H9 (cell line): ENCODE measurements at places on chromosomes 1 and 21.

DNA sequence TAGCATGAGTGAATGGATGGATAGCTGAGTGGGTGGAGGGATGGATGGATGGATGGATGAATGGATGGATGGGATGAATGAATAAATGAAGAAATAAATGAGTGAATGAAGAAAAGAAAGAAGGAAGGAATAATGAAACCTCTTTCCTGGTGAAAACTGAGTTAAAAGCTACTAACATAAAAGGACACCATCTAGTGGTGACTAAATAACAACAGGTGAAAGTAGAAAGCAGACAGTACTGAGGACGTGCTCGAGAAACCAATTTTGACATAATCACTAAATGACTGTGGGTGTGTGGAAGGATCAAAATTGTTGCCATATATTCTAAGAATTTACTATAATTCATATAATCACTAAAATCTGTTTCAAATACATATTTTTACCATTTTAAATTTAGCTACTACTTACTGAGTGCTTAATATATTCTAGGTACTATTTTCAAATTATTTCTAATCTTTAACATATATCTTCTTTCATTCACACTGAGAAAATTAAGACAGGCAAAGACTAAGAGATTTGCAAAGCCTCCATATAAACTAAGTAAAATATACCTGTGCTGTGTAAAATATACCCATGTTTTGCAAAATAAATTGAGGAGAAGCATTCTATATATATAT lies 522.9 kb downstream of the LRRIQ3 start:
- DNase-seq = no peak

- DNase-seq = no peak
Observed at GRCh38 chr21:39441502-39442475, 3.8 kb downstream of the LCA5L start.

- DNase-seq = no peak
Observed at GRCh38 chr21:27771938-27772483, 805.1 kb upstream of the ADAMTS5 start.

- DNase-seq = peak; percentile 75
Observed at GRCh38 chr1:217333939-217334338, 297.0 kb downstream of the GPATCH2 start.

DNA sequence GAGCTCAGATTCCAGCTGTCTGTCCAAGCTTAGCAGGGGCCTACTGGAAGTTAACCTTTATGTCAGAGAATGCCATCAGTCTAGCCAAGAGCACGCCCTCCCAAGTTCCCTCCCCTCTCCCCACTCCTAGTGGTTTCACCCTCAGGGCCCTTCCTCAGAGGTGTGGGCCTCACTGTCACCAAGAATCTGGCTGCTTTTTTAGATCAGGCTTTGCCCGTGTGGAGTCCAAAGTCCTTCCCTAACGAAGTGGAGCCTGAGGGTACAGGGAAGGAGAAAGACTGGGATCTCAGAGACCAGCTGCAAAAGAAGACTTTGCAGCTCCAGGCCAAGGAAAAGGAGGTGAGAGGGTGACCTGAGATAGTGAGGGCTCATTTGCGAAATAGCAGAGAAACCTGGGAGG lies 4.1 kb downstream of the C1orf74 start:
- no peak for DNase-seq

DNA sequence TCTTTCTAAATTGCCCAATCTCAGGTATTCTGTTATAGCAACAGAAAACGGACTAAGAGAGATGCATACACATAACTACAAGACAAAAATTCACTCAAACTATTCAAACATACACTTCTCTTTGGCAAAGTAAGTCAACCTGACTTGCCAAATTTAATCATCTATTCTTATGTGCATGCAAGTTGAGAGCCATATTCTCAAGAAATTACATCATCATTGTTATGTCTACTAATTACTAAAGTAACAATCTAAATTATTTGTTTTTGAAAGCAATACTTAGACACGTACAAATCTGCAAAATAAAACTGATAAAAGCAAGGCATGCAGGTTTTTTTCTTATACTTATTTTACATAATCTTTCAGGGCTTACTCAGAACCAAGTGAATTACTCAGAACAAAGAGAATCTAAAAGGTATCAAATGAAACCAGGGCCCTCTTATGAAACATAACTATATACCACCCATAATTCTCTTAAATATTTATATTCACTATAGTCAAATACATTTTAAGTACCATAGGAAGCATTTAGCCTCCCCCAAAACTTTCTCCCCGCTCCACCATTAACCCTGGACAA lies 62.3 kb downstream of the HLCS start:
- DNase-seq = no peak

- DNase-seq = no peak
Observed at GRCh38 chr21:26595971-26596370, 22.9 kb upstream of the CYYR1 start.

DNA sequence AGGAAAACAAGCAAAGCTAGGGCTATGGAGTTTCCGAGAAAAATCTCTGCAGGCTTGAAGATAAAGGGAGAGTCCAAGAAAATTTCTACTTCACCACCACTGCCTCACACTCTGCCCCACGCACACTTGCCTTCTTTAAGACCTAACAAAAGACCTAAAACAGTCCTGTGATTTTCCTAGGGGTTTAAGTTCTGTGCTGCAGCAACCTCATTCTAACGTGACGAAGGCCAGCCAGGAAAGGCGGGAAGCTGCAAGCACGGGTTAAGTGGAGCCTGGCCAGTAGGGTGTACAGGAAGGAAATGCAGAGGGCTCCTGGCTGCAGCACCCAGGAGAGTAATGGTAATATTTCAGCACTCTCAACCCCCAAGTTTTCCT lies 1.5 kb downstream of the SPATA6 start:
- peak; percentile 50 for DNase-seq
